ENCODE measurements at places on chromosomes 6 and 20.

- DNase-seq = no peak
Measured at GRCh38 chr6:144935181-144935580, 650.0 kb downstream of the UTRN start.

- no peak for DNase-seq
Measured at GRCh38 chr20:61938839-61939690, 126.6 kb downstream of the TAF4 start.

- no peak for DNase-seq
Measured at GRCh38 chr6:57019434-57019833, 27.1 kb upstream of the KIAA1586 start.

GRCh38 chr20:56806952-56807517 lies 177.9 kb downstream of the TFAP2C start:
- no peak for DNase-seq

GRCh38 chr20:24862606-24863005 lies 86.5 kb upstream of the CST7 start:
- DNase-seq = no peak

DNA sequence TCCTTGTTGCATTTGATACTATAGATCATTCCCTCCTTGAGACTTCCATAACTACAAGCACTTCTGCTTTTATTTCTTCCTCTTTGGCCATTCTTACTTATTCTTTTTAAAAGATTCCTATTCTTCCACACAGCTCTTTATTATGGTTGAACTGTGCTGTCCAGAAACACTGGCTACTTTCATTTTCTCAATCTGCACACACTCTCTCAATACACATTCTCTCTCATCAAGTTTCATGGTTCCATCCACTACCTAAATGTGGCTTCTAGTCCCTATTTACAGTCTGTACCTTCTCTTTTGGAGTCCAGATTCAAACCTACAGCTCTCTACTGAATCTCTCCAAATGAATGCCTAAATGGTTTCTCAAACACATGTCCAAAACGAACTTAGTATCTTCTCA lies 214.3 kb upstream of the RSPO3 start:
- DNase-seq = no peak

GRCh38 chr20:46683668-46683938 lies 5.6 kb downstream of the TP53RK start:
- no peak for DNase-seq

GRCh38 chr6:31888276-31889258 lies 8.9 kb downstream of the EHMT2 start:
- peak; percentile 32 for DNase-seq

Data from stimulated activated naive CD8-positive, alpha-beta T cell treated with anti-CD3 and anti-CD28 coated beads, Interleukin-15, amount 100 ng/mL, for 72 hours (primary cell).